ENCODE measurements at places on chromosomes 5 and 9. TPM values are rescaled to one million over a fixed set of nuclear protein-coding genes. Genes with fewer than 3 reads are reported as not detected.

GRCh38 chr9:133532937-133533668 lies 1.4 kb upstream of the ADAMTSL2 start:
- peak; percentile 63 for DNase-seq

- no peak for DNase-seq
Observed at GRCh38 chr5:128825826-128826225, 139.5 kb upstream of the SLC27A6 start.

- DNase-seq: no peak
Observed at GRCh38 chr9:35628389-35628991, 10.3 kb upstream of the CD72 start.

GRCh38 chr5:22719842-22720241 lies 133.3 kb downstream of the CDH12 start:
- no peak for DNase-seq

DNA sequence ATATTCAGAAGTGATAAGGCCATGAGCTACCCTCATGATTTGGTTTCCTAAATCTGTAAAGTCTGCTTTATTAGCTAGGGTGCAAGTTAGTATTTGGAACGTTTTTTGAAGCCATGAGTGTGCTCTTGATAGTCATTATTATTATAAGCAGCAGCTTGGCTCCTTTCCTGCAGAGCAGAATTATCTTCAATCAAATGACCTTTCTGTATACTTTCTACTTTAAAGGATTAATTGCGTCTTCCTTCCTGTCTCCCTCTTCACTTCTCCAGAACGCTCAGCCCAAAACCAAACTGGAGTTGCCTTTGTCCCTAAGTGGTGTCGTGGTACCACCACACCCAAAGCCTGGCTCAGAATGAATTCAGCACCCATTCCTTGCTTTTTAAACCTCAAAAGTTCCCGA lies 211.3 kb downstream of the ARHGAP26 start:
- no peak for DNase-seq

DNA sequence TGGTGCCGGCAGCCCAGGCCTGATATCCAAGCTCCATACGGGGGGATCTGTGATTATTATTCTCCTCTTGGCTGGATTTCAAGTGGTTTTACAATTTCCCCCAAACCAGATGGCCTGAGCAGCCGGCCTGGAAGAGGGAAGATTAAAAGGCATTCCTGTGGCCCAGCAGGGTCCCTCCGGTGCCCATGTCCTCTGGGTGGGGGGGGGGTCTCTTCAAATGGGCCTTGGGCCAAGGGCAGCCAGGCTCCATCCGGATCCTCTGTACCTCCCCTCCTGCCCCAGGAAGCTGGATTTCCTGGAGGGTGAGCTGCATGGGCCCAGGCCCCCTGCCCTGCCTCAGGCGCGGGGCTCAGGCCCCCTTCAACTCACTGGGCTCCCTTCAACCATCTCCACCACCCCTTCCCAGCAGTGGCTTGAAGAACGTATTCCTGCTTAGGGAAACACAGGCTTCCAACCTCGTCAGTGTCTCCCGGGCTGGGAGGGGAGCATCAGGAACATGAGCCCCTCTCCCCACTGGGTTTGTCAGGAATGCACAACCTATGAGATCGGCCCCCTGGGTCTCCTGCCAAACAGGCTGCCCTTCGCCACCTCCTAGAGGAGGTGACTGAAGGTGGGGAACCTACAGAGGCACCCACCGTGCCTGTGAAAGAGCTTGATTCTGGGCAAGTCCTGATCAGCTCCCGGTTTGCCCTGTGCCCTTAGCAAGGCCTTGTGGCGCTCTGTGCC lies 62.9 kb upstream of the ORM1 start:
- DNase-seq: no peak

DNA sequence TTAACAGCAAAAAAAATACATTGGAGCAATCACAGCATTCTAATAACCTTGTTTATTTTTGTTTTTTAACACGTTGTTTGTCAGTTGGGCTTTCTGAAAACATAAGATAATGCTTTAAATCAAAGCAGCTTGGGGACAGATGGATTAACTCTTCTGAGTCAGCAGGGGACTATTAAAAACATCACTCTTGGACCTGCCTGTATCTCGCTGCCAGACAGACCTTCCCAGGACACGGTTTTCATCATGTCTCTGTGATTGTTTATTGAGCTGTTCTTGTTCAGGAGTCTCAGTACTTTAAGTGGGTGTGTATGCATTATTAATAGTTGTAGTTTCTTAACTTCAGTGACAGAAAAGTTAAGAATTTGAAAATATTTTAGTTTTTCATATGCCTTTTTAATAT lies 173.2 kb downstream of the SH3GL2 start:
- no peak for DNase-seq

GRCh38 chr5:2739360-2740050 lies 12.0 kb downstream of the IRX2 start:
- no peak for DNase-seq

DNA sequence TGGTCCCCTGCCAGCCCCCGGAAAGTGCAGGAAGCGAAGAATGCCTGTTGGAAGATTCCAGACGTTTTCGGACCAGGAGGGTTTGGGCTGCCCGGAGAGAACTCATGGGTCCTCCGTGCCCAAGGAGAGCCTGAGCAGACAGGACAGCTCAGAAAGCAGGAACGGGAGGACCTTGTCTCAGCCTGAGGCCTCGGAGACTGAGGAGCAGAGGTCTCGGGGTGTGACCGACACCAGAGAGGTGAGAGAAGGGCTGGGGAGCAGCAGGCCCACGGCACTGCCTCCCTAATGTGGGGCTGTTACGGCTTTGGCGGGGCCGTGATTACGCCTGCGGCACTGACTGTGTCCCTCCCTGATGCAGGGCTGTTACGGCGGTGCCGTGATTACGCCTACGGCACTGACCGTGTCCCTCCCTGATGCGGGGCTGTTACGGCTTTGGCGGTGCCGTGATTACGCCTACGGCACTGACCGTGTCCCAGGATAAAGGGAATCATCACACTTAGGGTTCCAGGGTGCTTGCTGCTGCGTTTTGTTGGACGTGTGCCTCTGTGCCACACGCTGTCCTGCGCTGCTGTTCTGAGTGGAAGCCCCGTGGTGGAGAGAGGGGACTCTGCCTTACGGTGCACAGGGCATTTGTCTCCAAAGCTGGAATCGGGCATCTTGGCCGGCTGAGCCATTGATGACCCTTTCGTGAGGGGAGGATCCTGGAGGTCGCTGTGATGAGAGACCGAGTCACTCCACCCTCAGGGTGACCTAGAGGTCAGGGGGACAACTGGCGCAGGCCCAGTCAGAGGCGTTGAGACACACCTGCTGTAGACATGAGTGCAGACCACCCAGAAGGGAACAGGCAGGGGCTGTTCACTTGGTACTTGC lies 25.7 kb downstream of the CEP72 start:
- no peak for DNase-seq

DNA sequence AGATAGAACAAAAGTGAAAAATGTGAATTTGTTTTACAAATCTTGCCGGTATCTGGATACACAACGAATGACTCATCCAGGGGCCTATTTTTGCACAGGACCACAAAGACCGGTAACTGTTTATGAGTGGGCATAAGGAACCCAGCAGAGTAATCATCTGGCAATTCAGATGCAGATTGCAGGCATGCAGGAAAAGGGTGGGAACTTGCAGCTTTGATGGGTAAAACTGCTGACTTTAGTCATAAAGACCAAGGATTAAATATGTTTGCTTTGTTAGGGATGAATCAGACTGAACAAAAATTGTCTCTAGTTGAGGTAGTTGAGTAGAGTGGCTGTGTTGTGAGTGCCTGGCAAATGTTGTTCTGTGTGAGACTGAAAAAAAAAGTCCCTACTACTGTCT lies 309.6 kb upstream of the CCNH start:
- DNase-seq: no peak

- DNase-seq: no peak
Observed at GRCh38 chr5:125180231-125180829, 433.9 kb upstream of the ZNF608 start.

TMEM232 gene
- 18.6 TPM for total RNA-seq

WNK2 gene
- total RNA-seq: 139 TPM

TAF11L5 gene
- total RNA-seq: 1.2 TPM

ETF1 gene
- 52.9 TPM for total RNA-seq

Measured in dorsolateral prefrontal cortex (tissue), 122 donors.